ENCODE measurements at places on chromosomes 13 and 19.

DNA sequence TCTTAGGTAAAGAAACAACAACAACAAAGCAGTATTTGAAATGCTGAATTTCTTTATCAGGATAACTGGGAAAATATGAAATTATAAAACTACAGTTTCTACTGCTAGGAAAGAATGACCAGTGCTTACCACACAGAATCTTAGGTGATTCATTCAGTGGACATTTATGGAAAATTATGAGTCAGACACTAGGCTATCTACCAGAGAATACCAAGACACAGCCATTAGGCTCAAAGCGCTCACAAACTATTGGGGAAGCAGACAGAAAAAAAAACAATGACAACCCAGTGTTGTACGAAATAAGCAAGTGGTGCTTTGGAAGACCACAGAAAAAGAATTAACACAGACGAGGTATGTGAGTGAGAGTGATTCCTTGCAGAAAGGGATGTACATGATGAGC, 1019.5 kb downstream of the PCDH9 start:
- DNase-seq: no peak

- peak; percentile 67 for DNase-seq
These were observed 16.2 kb upstream of the NFIC start for GRCh38 chr19:3350014-3350663.

DNA sequence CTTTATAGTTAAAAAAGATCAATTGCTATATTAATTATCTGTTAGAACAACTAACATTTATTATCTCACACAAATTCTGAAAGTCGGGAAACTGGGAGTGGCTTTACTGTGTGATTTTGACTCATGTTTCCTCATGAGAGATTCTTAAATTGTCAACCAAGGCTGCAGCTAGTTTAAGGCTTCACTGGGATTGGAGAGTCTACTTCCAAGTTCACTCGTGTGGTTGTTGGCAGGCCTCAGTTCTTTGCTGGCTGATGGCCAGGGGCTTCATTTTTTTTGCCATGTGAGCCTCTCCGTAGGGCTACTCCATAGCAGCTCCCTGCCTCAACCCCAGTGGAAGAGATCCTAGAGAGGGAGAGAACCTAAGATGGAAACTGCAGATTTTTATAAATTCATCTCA, 24.5 kb upstream of the LPAR6 start:
- DNase-seq: peak; percentile 95

- peak; percentile 64 for DNase-seq
These were observed 36.8 kb downstream of the RAB20 start for GRCh38 chr13:110524541-110525257.

GRCh38 chr19:35692010-35692409, 12.3 kb upstream of the ZBTB32 start:
- no peak for DNase-seq

- no peak for DNase-seq
These were observed 3.4 kb upstream of the TMED1 start for GRCh38 chr19:10839114-10840050.

- DNase-seq: no peak
These were observed 180.2 kb downstream of the SLITRK5 start for GRCh38 chr13:87851410-87851809.

- DNase-seq: no peak
These were observed 23.7 kb upstream of the TNFSF14 start for GRCh38 chr19:6693681-6694080.

- no peak for DNase-seq
These were observed 8.1 kb upstream of the SERPINE3 start for GRCh38 chr13:51331354-51331861.
